Activated T-helper 1 cell treated with Interleukin-2 at 50 U/mL for 16 hours (primary cell): ENCODE measurements at places on chromosomes 12 and 14.

- no peak for DNase-seq
These were observed 17.4 kb upstream of the DEGS2 start for GRCh38 chr14:100176811-100177327.

DNA sequence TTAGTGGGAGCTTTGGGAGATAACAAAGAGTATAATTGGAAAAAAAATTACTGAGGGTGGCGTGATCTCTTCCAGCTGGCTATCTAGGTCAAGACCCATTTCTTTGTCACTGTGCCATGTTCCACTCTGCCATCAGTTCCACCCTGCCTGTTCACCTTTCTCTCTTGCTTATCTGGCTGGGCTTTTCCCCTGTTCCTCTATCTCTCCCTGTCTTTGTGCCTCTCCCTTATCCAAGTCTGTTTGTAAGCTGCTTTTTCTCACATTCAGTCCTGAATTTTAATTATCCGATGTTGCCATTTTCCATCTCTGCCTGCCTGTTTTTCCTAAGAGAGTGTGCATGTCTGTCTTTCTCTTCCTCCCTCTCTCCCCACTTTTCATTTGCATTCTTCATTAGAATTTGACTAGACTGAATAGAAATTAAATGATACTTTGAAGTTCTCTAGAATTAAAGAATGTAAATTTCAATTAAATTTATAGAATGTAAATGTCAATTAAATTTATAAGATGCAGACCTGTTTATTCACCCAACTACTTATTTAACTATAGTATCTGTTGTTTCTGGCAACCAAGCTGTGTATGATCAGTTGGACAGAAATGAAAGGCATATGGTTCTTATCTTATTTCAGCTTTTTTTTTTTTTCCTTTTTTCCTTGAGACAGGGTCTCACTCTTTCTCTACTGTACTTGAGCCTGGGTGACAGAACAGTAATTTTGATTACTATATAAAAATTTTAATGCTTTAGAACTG lies 40.9 kb upstream of the A2ML1 start:
- DNase-seq, result no peak

- DNase-seq, result no peak
These were observed 70.5 kb downstream of the TMX1 start for GRCh38 chr14:51310505-51310944.

DNA sequence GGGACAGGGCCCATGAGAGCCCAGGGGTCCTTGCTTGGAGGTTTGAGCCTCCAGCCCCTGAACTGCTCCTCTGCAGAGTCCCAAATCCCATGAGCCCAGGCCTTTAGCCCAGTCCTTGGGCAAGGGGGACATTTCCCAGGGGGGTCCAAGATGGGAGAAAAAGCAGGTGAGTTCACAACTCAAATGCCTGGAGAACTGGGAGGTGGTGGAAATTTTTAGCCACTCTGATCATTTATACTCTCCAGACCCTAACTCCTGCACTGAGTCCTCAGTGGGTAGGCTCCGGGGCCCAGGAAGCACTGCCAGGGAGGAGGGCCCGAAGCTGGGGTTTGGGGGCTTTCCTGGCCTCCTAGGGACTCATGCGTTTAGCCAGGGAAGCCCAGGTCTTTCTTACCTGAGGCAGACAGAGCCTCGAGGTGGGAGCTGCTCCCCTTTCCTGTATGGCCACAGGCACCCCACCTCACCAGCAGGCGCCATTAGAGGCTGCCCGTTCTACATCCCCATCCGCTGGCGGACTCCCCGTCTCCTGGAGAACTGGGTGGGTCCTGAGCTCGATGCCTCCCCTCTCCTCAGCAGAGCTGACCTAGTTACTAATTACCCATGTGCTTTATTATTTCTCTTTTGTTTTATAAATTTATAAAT lies 998 bp downstream of the HNF1A start:
- DNase-seq, result no peak

- no peak for DNase-seq
These were observed 110.3 kb upstream of the CNTN1 start for GRCh38 chr12:40581889-40582288.

DNA sequence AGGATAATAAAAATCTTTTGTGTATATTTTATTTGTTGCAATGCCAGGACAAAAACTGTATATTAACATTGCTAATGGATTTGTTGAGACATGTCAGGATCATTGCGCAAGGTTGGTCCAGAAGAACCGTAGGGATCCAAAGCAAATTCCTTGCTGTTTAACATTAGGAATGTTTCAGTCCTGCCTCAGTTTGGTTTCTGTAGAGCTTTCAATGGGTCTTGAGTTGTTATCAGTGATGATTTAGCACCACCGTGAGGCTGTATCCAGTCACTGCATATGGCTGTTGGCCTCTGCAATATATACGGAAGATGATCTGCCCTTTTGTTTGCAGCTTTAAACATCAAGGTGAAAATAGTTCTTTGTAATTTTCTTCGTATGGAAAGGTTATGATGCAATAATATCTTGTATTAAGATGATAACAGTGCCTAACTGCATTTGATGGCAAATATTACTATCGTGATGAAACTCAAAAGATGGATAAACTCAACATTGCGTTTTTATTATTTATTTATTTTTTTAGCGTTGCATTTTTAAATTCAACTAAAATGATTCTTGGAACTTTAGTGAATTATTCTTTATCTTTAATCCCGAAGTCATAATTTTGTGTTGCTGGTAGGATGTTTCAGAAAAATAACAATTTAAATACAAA lies 231.2 kb downstream of the AKAP6 start:
- no peak for DNase-seq
